ENCODE measurements at places on chromosomes 11 and 22. TPM values are rescaled to one million over a fixed set of nuclear protein-coding genes. Genes with fewer than 3 reads are reported as not detected.

DNA sequence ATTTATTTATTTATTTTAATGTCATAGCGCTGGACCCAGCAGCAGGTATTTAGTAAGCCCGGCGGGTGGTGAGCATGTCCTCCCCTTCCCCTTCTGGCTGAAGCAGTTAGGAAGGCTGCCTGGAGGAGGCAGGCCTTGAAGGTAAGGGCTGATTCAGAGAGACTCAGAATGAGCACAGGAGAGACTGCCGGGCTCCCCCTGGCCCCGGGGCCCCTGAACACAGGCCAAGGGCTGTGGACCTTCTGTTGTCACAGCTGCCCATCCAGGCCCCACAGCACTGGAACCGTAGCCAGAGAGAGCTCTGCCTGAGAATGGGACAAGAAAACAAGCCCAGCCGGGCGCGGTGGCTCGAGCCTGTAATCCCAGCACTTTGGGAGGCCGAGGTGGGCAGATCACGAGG is 52.8 kb downstream of the KCNJ4 start:
- no peaks in the 10 kb centered on the region for H3K27me3 ChIP-seq
- H3K4me1 ChIP-seq, result peaks cover 5% of the 10 kb centered on the region
- no peak overlapping the region for H3K27ac ChIP-seq

- H3K27ac ChIP-seq, result no peak overlapping the region
- H3K4me1 ChIP-seq, result no peaks in the 10 kb centered on the region
- H3K27me3 ChIP-seq, result 0 out of 2 replicates have a peak, but pooled peaks cover 4% of the 10 kb centered on the region
- no peak overlapping the region for H3K4me3 ChIP-seq
Observed at GRCh38 chr11:121800240-121800639, 315.8 kb downstream of the BLID start.

Gene SLC22A8
- not detected for total RNA-seq

DNA sequence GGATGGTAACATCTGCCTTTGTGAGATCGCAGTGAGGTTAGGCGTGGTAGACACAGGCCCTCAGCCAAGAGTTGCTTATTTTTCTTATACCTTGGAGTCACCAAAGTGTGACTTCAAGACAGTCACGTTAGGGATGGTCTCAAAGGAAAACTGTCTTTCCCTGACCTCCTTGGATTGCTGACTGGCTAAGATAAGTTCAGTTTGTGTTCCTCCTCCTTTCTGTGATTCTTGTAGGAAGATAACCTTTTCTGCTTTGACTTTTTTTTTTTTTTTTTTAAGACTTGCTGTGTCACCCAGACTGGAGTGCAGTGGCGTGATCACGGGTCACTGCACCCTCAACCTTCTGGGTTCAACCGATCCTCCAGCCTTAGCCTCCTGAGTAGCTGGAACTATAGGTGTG is 23.1 kb downstream of the TAB1 start:
- no peak overlapping the region for H3K4me3 ChIP-seq
- no peaks in the 10 kb centered on the region for H3K27me3 ChIP-seq
- H3K36me3 ChIP-seq, result peaks cover 12% of the 10 kb centered on the region
- no peak overlapping the region for H3K27ac ChIP-seq
- no peaks in the 10 kb centered on the region for H3K4me1 ChIP-seq

Measured in PC-9 (cell line).